ENCODE measurements at places on chromosomes 7 and 10. TPM values are rescaled to one million over a fixed set of nuclear protein-coding genes. Genes with fewer than 3 reads are reported as not detected.

DNA sequence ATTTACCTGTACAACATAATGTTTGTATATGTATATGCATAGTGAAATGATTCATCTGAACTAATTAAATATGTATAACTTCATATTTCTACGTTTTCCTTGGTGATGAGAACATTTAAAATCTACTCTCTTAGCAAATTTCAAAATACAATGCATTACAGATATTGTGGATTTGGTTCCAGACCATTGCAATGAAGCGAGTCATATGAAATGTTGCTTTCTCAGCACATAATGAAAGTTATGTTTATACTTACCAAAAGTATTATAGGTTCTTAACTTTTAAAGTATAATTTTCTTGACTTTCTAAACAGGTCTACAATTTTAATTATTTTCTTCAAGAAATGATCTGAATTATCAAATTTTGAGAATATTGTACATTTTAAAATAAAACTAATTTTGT, 189.2 kb downstream of the CSTF2T start:
- no peaks in the 10 kb centered on the region for H3K36me3 ChIP-seq
- H3K4me3 ChIP-seq, result no peak overlapping the region
- H3K27me3 ChIP-seq, result no peaks in the 10 kb centered on the region
- no peak for DNase-seq
- no peak overlapping the region for H3K27ac ChIP-seq

GRCh38 chr7:115096262-115096661, 174.4 kb downstream of the MDFIC start:
- no peaks in the 10 kb centered on the region for H3K36me3 ChIP-seq
- no peak for DNase-seq
- no peak overlapping the region for H3K27ac ChIP-seq
- no peaks in the 10 kb centered on the region for H3K27me3 ChIP-seq

GRCh38 chr10:122140461-122140902, 130.6 kb upstream of the BTBD16 start:
- H3K4me3 ChIP-seq, result no peak overlapping the region
- no peak overlapping the region for H3K27ac ChIP-seq
- H3K36me3 ChIP-seq, result no peaks in the 10 kb centered on the region

DNA sequence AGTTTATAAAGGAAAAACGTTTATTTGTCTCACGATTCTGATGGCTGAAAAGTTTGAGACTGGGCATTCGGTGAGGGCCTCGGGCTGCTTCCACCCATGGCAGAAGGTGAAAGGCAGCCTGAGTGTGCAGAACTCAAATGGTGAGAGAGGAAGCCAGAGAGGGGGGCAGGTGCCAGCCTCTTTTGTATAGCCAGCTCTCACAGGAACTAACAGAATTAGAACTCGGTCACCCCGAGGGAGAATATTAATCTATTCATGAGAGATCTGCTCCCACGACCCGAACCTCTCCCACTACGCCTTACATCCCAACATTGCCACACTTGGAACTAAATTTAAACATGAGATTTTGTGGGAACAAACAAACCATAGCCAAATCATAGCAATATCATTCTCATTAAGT, 112.6 kb downstream of the ZPBP start:
- no peaks in the 10 kb centered on the region for H3K36me3 ChIP-seq
- no peak for DNase-seq
- no peaks in the 10 kb centered on the region for H3K4me1 ChIP-seq
- no peaks in the 10 kb centered on the region for H3K27me3 ChIP-seq
- H3K4me3 ChIP-seq, result no peak overlapping the region

DNA sequence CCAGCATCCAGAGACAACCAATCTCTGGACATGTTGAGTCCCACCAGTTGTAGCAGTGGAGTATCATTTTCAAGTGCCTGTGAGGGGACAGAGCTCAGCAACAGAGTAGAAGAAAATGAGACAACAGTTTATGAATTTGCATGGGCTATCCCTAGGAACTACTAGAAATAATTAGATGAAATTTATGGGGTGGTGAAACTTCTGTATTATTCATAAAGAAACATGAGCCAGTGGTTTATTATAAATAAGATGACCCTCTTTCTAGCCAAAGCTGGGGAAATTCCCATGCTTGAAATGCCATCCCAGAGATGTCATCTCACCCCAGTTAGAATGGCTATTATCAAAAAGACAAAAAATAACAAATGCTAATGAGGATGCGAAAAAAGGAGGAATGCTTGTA, 55.1 kb upstream of the ITGB8 start:
- H3K27ac ChIP-seq, result no peak overlapping the region
- H3K4me1 ChIP-seq, result no peaks in the 10 kb centered on the region
- no peaks in the 10 kb centered on the region for H3K36me3 ChIP-seq
- no peak overlapping the region for H3K4me3 ChIP-seq
- H3K27me3 ChIP-seq, result no peaks in the 10 kb centered on the region
- no peak for DNase-seq

PRLHR gene
- total RNA-seq, result not detected

GPR15LG gene
- total RNA-seq, result not detected

DNA sequence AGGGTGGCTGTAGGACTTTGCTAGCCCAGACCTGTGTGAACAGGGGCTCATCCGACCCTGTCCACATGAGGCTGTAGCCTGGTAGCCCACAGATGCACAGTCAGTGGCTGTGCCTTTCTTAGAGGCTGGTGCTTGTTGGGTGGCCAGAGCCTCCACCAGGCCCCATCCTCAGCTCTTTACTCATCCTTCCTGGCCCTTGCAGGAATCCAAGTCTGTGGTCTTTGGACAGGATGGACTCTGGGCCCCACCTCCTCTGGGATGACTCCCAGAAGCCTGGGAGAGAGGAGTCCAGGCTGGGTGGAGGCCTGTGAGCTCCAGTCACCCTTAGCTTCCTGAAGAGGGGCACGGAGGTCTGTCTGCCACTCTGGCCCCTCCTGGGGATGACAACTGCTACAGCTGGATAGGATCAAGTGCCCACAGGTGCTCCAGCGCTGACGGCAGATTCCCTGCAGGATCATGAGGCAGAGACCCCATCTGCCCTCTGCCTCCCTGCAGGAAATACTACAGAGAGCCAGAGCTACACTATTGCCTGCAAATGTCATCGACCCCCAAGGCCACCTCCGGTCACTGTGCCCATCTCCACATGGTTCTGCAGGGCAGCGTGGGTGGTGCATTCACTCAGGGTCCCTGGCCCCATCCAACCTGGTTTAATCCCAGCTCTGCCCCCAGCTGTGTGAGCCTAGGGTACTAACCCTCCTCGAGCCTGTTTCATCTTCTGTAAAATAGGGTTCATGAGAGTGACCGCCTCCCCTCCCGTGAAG, 114.5 kb downstream of the PTPN20 start:
- H3K27ac ChIP-seq, result no peak overlapping the region
- peak; percentile 67 for DNase-seq
- H3K36me3 ChIP-seq, result no peaks in the 10 kb centered on the region
- no peaks in the 10 kb centered on the region for H3K4me1 ChIP-seq
- H3K4me3 ChIP-seq, result no peak overlapping the region
- no peaks in the 10 kb centered on the region for H3K27me3 ChIP-seq

GRCh38 chr10:104446151-104446550, 92.5 kb downstream of the CFAP58 start:
- H3K4me3 ChIP-seq, result no peak overlapping the region
- H3K27ac ChIP-seq, result no peak overlapping the region
- H3K36me3 ChIP-seq, result no peaks in the 10 kb centered on the region
- H3K27me3 ChIP-seq, result no peaks in the 10 kb centered on the region

GRCh38 chr10:31708474-31708873, 220.2 kb downstream of the ARHGAP12 start:
- no peak overlapping the region for H3K4me3 ChIP-seq
- peaks cover 21% of the 10 kb centered on the region for H3K4me1 ChIP-seq
- H3K27ac ChIP-seq, result peak overlapping the region; percentile 76
- H3K27me3 ChIP-seq, result no peaks in the 10 kb centered on the region

CALN1 gene
- total RNA-seq, result not detected

DNA sequence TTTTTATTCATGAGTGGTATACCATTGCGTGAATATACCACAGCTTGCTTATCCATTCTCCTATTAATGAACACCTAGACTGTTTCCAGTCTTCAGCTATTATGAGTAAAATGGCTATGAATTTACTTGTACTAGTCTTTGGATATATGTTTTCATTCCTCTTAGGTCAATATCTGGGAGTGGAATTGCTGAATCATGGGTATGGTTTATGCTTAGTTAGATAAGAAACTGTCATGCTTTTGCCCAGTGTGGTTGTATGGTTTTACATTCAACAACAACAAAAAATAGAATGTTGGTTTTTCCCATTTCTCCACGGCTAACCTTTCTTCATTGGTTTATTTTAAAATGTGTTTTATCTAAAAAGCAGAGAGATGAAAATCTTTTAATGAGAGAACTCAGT, 308.3 kb downstream of the PHF14 start:
- H3K27ac ChIP-seq, result no peak overlapping the region
- no peaks in the 10 kb centered on the region for H3K27me3 ChIP-seq
- no peak for DNase-seq

GRCh38 chr10:12435348-12435747, 86.0 kb downstream of the CAMK1D start:
- H3K36me3 ChIP-seq, result no peaks in the 10 kb centered on the region
- no peak overlapping the region for H3K4me3 ChIP-seq
- no peak overlapping the region for H3K27ac ChIP-seq

PCLO gene
- total RNA-seq, result 0.91 TPM

SLC25A28 gene
- total RNA-seq, result 33.9 TPM

- no peaks in the 10 kb centered on the region for H3K36me3 ChIP-seq
- no peak overlapping the region for H3K4me3 ChIP-seq
- no peaks in the 10 kb centered on the region for H3K4me1 ChIP-seq
- no peak overlapping the region for H3K27ac ChIP-seq
These were observed 148.2 kb upstream of the SLC26A5 start for GRCh38 chr7:103594186-103594585.

LLCFC1 gene
- total RNA-seq, result not detected

DNA sequence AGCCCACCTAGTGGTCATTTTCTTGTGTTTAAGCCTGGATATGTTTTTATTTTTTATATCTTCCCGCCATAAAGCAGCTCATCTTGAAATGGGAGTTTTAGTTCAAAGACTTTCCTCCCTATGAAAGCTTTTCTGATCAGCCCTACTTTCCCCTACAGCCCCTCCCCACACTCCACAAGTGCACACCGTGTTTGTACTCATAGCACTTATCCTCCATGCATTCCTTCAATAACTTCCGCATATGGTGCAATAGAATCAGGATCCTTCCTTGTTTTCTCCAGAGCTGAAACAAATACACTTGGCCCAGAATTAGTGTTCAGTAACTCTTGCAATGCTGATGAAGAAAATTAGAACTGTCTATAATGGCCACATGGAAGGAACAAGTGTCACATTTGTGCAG, 235.9 kb downstream of the KCNMA1 start:
- H3K27me3 ChIP-seq, result no peaks in the 10 kb centered on the region
- no peak overlapping the region for H3K4me3 ChIP-seq
- DNase-seq, result no peak
- H3K4me1 ChIP-seq, result no peaks in the 10 kb centered on the region
- H3K36me3 ChIP-seq, result no peaks in the 10 kb centered on the region

- H3K27ac ChIP-seq, result no peak overlapping the region
- H3K36me3 ChIP-seq, result no peaks in the 10 kb centered on the region
- H3K4me1 ChIP-seq, result no peaks in the 10 kb centered on the region
These were observed 21.7 kb upstream of the OR2A5 start for GRCh38 chr7:144027070-144027469.

DNA sequence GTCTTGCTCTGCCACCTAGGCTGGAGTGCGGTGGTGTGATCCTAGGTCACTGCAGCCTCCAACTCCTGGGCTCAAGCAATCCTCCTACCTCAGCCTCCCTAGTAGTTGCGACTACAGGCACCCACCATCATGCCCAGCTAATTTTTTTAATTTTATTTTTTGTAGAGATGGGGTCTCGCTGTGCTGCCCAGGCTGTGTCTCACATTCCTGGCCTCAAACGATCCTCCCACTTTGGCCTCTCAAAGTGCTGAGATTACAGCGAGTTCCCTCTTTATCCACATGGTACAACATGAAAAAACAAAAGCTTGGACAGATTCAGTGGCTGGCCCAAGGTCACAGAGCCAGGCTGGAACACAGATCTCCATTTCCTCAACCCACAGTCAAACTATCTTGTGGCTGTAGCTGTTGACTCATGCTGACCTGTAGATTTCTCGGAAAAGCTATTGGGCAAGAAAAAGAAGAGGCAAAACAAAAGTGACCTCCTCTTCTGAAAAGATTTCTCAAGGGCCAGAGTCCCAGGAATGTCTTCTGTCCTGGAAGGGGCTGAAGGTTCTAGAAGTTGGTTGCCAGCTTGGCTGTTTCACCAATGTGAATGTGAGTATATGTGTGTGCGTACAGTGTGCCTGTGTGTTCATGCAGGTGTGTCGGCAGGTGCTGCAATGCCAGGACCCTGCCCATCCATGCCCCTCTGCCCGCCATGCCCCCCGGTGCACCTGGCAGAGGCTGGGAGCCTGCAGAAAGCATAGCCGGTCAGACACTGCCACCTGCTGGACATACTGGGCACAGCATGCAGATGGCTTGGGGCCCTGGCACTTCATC, 28.4 kb downstream of the TMEM130 start:
- H3K4me1 ChIP-seq, result no peaks in the 10 kb centered on the region
- no peaks in the 10 kb centered on the region for H3K27me3 ChIP-seq
- DNase-seq, result peak; percentile 90

- no peaks in the 10 kb centered on the region for H3K27me3 ChIP-seq
- no peak overlapping the region for H3K4me3 ChIP-seq
- no peak overlapping the region for H3K27ac ChIP-seq
These were observed 57.0 kb downstream of the AP3M1 start for GRCh38 chr10:74093530-74094164.

DNA sequence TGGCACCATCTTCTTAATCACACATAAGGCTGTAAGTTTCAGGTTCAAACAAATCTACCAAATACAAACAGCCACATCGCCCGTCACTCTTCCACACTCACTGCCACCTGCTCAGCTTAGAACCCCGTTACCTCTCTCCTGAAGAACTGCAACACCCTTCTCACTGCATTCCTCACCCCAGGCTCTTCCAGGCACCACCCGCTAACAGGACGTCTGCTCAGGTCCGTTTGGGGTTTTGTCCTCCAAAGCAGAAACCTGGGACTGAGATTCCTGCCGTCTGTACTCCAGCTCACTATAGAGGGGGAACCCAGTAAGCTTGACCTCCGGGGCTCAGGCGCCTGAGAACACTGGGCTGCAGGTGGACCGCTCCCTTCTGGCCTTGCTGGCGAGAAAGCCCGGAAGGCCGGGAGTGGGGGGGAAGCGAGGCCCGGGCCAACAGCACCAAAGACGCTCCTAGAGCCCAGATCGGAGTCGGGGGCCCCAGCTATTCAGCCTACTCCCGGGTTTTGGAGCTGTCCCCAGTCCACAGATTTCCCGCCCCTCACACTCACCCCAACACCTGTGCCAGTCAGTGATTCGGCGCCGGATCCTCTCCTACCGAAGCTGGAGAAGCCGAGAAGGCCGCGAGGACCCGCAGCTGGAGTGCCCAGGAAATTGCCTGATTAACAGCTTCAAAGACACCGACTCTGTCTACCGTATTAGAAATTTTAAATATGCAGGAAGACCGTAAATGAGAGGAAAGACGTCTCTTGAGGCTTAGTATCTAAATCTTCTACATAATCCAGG, at the start of gene AP3M1:
TSS of gene AP3M1 (minus strand) at position 625 of the 786 bp plus-strand sequence. CDS start 12,449 bp downstream, outside the sequence.
- H3K27ac ChIP-seq, result peak within 1 kb of the TSS; percentile 93
- peak; percentile 96 for DNase-seq
- H3K4me3 ChIP-seq, result peak within 1 kb of the TSS; percentile 97

DNA sequence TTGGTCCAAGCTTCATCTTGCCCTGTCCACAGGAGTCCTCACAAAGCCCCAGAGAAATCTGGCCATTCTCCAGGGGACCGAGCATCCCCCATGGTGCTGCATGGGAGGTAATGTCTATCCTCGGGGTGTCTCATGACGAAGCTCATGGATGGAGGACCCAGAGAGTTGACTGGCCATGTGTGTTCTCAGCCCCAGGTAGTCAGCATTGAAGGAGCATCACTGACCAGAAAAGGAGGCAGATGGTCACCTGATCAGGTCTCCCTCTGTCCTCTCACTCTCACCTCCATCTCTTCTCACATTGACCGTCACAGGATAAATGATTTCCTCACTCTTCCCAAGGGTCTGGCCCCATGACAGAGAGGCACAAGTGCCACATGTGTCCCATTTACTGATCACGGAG, 33.4 kb upstream of the GDF10 start:
- H3K4me3 ChIP-seq, result no peak overlapping the region
- no peaks in the 10 kb centered on the region for H3K27me3 ChIP-seq
- H3K27ac ChIP-seq, result no peak overlapping the region

NUDT1 gene
- 17.0 TPM for total RNA-seq
